ENCODE measurements at places on chromosomes 12 and 14. TPM values are rescaled to one million over a fixed set of nuclear protein-coding genes. Genes with fewer than 3 reads are reported as not detected.

DNA sequence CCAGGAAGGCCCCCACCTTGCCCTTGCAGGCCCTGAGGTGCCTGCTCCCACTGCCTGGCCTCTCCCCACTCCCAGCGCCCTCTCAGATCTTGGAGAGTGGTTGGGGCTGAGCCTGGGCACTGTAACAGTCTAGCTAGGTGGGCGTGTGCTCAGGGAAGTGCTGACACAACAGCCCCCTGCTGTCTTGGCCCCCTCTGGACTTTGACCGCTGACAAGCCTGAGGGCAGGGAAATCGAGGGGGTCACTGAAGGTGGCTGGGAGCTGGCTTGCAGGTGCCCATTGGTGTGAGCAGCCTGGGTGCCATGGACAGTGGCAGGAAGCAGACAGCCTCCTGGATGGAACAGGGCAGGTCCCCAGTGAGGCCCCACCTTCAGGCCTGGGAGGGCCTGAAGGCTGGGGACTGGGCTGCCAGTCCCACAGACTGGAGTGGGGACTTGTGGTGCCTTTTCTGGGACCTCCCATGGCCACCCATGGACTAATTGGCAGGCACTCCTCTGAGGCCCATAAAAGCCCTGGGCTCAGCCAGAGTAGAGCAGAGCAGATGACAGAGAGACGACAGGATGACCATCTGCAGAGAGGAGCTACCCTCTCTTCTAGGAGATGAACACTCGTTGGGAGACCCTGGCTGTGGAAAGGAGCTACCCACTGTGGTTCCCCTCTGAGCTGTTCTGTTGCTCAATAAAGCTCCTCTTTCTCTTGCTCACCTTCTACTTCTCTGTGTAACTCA lies 158.6 kb upstream of the SLC38A2 start:
- no peak for DNase-seq

- DNase-seq: no peak
Observed at GRCh38 chr12:104551313-104551931, 94.7 kb downstream of the CHST11 start.

Gene SIX4
- 0.23 TPM for total RNA-seq

- DNase-seq: no peak
Observed at GRCh38 chr14:53857625-53858344, 98.8 kb downstream of the BMP4 start.

DNA sequence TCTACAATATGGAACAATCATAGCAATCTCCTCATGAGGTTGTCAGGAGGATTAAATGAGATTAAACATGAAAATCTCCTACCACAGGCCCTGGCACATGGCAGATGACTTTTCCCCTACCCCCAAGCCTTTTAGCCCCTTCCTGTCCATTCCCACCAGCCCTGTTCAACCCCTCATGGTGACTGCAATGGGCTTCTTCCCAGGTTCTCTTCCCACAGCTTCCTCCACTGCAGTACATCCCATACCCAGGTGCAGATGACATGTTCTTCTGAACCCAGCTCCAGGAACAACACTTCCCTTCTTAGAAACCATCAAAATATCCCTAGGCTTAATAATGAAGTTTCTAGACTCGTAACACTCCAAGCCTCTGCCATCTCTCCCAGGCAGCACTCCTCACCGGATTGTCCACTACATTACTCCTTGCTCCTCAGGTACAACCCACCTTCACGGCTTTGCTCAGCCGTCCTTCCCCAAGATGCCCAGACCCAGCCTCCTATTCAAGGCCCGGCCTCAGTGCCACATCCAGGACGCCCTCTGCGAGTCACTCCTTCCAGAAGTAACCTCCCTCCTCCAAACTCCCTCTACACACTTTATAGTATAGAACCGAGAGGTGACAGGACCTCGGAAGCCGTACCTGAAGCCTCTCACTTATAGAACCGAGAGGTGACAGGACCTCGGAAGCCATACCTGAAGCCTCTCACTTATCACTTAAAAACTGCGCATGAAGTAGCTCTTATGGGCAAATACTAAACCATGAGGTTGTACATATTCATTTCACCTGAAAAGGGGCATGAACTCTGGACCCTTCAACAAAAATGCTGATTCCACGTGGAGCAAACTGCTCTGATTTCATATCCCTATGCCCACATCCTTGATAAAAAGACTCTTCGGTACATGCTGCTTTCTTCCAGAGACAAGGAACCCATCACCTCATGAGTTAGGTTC lies 1.5 kb downstream of the CRACR2A start:
- no peak for DNase-seq

DNA sequence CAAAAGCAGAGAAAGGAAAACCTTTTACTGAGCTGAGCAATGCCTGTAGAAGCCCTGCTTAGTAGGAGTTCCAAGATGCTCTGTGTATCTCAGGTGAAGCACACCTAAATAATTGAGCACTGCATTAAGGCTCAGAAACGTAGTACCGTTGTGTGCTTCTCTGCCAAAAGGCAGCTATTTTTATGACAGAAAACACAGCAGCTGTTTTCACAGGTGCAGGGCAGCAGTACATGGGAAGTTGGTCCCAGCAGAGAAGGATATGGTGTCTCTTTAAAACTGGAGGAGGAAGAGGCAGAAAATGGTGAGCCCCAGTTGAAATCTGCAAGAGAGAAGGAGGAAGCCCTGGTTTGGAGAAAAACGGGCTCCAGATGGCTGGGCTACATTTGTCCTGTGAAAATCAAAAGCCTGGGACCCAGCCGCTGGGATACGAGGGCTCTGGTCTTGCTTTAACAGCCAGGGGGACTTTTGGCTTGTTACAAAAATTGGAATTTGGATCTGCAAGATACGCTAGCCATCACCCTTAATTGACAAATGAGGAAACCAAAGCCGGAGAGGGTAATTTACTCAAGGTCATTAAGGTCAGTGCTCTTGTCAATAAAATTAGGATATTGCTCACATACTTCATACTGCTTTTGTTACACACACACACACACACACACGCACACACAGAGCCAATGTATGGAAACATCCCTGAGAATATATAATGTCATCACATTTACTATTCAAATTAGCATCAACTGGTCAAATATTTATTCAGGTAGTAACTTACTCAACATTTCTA lies 27.3 kb downstream of the SPRING1 start:
- DNase-seq: no peak

- DNase-seq: no peak
Observed at GRCh38 chr12:67151886-67152285, 117.3 kb upstream of the CAND1 start.

DNA sequence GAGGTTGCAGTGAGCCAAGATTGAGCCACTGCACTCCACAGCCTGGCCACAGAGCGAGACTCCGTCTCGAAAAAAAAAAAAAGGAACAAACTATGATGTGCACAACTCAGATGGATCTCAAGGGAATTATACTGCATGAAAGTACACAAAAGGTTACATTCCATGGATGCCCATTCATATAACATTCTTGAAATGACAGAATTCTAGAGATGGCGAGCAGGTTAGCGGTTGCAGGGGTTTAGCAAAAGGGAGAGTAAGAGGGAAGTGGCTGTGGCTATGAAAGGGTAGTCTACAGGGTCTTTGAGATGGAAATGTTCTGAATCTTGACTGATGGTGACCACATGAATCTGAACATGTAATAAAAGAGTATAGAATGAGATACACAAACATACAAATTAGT lies 49.7 kb downstream of the CKB start:
- no peak for DNase-seq

DNA sequence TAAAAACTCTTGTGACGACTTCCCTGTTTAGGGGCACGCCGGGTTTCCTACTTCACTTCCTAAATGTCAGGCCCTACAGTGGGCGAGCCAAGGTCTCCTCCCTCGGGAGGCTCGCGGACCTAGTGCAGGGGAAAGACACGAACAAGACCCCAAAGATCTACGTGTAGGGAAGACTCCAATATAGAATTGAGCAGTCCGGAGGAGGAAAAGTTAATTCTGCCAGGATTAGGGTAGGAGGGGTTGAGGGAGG lies 564 bp downstream of the ATXN3 start:
- DNase-seq: no peak

DNA sequence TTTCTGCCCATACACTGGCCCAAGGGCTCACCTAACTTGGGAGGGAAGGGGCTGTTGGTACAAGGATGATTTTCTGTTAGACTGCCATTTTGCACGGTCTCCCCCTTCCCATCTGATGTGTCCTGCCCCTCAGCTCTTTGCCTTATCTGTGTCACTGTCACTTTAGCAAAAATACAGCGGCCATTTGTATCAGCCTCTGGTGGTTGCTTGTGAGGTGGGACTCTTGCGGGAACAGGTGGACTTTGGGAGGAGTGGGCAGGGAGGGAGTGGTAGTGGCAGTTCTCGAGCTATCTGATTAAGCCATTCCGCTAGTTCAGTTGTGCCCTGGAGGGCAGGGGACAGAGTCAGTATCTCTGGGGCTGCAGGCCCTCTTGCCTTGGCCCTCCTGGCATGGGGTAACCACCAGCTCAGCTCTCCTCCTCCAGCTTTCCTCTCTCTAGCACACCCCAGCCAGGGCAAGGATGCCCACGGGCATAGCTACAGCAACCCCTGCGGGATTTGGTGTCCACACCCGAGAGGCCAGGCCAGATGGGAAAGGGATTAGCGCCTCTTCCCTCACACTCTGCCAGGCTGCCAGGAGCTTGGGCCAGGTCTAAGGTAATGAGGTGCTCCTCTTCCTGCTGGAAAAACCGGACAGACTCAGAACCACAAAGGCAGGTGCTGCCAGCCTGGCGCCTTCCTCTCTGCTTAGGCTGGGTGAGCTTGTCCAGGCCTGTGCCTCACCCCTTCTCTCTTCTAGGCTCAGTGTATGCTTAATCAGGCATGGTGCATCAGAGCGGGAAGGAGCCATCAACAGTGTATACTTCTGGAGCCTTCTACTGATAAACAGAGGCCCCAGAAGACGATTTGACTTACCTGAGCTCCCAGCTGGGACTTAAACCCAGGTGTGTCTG lies 8.7 kb downstream of the SLC48A1 start:
- DNase-seq: no peak

DNA sequence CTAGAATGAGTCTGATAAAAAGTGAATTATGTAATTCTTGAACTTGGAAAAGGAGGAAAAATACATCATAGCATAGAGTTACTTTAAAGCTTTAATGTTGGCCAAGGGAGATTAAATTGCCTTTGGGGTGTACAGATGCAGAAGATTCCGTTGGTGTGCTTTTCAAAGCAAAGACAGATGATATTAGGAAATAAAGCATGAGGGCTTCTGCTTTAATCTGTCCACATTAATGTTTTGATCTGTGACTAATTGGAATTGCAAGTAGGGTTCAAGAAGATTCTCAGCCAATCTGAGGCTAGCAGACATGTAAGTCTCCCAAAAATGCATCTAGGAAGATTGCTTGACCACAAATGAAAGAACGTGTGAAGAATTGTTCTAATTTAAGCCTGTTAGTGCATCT lies 35.2 kb downstream of the LGR5 start:
- no peak for DNase-seq

- DNase-seq: no peak
Observed at GRCh38 chr12:57868221-57868620, 21.7 kb upstream of the CTDSP2 start.

Gene PLA2G1B
- not detected for total RNA-seq

DNA sequence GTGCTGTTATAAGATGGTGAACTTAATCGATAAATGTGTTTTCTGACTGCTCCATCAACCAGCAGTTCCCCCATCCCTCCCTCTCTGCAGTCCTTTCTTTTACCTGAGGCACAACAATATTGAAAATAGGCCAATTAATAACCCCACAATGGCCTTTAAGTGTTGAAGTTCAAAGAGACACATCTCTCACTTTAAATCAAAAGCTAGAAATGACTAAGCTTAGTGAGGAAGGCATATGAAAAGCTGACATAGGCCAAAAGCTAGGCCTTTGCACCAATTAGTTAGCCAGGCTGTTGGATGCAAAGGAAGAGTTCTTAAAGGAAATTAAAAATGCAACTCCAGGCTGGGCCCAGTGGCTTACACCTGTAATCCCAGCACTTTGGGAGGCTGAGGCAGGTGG lies 43.7 kb downstream of the SAV1 start:
- no peak for DNase-seq

GRCh38 chr12:20264608-20265114 lies 103.7 kb upstream of the PDE3A start:
- DNase-seq: no peak

- no peak for DNase-seq
Observed at GRCh38 chr14:62081951-62082350, 319.7 kb downstream of the SNAPC1 start.

Gene AICDA
- total RNA-seq: not detected

- DNase-seq: no peak
Observed at GRCh38 chr14:102731101-102731870, 46.0 kb upstream of the TRAF3 start.

DNA sequence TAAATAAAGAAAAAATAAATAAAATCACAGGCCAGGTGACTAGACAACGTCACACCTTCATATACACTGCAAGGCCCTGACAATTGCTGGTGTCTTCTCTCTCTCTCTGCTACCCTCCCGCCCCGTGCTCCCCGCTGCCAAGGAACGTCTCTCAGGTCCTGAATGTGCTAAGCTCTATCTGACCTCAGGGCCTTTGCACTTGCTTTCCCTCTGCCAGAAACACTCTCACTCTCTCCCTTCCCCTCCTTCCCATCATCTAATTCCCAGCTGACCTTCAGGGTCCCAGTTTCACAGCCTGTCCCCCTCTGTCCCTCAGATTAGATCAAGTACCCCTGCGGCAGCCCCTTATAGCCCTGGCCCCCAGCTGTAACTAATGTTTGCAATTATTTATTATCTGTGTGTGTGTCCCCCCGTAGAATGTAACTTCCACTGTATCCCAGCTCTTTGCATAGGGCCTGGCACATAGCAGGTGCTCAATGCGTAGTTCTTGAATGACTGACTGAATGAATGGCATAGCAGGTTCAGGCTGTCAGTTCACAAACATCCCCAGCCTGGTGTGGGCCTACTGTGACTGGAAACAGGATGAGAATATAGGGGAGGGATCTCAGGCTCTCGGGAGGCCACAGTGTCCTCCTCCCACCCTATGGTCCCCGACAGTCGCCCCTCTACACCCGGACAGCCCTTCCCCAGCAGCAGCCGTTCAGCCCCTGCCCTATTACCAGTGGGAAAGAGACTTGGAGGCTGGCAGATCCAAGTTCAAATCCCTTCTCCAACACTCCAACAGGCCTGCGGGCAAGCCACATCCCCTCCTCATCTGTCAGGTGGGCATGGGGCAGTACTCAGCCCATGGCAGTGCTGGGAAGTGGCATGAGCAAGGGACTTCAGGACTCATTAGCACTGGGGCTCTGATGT lies 6.6 kb downstream of the BEGAIN start:
- DNase-seq: no peak

DNA sequence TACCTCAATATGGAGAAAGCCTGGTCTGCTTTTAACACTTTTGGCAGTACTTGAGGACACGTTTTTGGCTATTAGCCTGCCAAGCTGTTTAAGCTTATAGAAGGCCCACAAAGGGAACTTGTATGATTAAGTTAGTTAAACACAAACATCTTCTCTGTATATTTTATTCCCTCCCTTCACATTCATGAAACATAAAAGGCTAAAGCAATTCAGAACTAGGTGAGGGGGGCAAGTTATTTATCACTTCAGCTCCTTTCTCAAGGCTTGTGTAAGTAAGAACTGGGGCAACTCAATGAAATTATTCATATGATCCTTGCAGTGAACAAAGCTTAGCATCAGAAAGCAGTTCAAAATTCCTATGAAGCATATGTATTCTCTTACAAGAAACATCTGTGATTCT lies 7.5 kb downstream of the PRICKLE1 start:
- DNase-seq: no peak

- no peak for DNase-seq
Observed at GRCh38 chr12:44031472-44032185, 195.7 kb downstream of the TMEM117 start.

Data from activated CD4-positive, alpha-beta T cell treated with anti-CD3 and anti-CD28 coated beads, Interleukin-2, amount 10 ng/mL, durations not matched to agents 24 days and 14 days (primary cell).